ENCODE measurements at places on chromosomes 11 and 22. TPM values are rescaled to one million over a fixed set of nuclear protein-coding genes. Genes with fewer than 3 reads are reported as not detected.
A peak's percentile ranks its signal among the peaks of the same experiment; 100 is the strongest.

Gene PPP6R3
- 86.7 TPM for total RNA-seq

Gene NUP98
- 40.3 TPM for total RNA-seq

GRCh38 chr22:40486962-40487602 is 116.7 kb downstream of the SGSM3 start:
- DNase-seq = no peak

GRCh38 chr11:18236664-18237356 is at the start of gene SAA4:
Gene SAA4 (minus strand): TSS chr11:18236802. CDS start chr11:18235926, 876 bp downstream.
- DNase-seq = no peak

DNA sequence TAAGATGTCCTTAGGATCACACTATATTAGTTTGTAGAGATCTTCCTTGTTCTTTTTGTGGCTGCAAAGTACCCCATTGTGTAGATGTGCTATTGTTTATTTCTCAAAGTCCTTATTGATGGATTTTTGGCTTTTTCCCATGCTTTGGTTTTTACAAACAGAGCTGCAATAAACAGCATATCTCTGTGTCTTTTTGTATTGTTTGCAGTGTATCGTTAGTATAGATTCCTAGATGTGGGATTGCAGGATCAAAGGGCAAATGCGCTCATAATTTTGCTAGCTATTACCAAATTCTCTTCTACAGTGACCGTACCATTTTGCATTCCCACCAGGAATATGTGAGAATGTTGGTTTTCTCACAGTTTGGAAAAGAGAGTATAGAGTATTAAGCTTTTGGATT is 27.5 kb upstream of the FTH1 start:
- DNase-seq = no peak

DNA sequence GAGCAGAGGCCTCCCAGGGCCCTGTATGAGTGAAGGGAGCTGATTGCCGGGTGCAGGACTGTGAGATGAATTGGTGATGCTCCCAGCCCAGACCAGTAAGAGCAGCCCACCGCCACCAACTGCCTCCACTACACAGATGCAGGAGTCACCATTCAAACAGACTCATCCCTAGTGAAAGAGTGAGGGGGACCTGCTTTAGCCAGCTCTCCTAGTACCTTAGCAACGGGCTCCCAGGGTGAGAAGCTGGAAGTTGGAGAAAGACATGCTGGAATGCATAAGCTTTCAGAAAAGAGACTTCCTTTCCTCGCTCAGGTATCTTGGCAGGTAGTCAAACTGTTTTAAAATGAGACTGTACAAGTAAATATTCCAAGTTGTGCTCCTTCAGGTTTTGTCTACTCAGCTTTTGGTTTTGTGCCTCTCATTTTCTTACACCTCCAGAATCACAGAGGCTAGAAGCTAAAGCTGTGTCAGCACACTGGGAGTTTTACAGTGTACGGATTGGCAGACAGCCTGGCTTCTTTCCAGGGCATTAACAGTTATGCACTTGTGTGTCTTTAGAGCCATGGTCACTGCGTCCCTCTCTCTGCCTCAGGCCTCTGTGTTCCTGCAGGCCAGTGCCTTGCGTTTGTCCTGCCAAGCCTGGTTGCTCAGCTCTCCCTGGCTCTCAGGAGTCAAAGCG is 146.2 kb downstream of the ATXN10 start:
- peak; percentile 62 for DNase-seq

GRCh38 chr11:128830290-128831173 is 36.6 kb downstream of the KCNJ1 start:
- DNase-seq = no peak

DNA sequence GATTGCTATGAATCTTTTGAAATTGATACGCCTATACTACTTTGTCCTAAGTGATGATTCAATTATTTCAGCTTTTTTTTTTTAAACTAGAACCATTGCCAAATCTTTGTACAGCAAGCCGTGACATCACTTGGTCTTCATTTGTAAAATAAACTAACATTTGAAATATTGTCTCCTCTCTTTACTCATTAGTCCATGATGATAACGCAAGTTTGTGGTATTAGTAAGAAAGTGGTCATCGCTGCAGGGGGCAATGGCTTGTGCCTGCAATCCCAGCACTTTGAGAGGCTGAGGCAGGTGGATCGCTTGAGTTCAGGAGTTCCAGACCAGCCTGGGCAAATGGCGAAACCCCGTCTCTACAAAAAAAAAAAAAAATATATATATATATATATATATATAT is 12.9 kb upstream of the ARHGAP42 start:
- no peak for DNase-seq

- DNase-seq = no peak
These were observed 8.1 kb downstream of the TSSC4 start for GRCh38 chr11:2408671-2409070.

DNA sequence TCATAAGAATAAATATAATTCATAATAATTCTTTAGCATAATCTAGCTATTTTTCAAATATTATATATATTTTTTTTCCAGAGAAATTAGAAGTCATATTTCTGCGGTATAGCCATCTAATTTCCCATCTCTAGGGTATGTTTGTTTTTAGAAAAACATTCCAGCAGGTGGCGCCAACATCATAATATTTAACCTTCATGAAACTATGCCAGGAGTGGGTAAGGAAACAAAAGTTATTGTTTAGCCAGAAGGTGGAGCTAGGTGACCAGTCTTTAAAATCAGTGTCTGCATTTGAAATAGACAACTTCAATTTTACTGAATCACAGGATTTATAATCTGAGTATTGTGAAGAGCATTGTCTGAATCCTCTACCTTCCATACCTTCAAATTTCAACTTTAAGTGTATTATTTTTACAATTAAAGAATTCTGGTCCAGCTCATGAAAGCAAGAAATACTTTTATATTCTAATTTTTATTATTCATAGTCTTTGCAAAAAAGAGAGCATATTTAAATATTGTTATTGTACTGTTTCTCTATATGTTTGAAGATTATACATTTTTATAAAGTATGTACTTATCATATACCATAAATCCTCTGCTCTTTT is 15.7 kb upstream of the CCDC179 start:
- DNase-seq = peak; percentile 43

All from left ventricle myocardium superior (tissue), 1 donor.